ENCODE measurements at places on chromosomes 7 and 10.

DNA sequence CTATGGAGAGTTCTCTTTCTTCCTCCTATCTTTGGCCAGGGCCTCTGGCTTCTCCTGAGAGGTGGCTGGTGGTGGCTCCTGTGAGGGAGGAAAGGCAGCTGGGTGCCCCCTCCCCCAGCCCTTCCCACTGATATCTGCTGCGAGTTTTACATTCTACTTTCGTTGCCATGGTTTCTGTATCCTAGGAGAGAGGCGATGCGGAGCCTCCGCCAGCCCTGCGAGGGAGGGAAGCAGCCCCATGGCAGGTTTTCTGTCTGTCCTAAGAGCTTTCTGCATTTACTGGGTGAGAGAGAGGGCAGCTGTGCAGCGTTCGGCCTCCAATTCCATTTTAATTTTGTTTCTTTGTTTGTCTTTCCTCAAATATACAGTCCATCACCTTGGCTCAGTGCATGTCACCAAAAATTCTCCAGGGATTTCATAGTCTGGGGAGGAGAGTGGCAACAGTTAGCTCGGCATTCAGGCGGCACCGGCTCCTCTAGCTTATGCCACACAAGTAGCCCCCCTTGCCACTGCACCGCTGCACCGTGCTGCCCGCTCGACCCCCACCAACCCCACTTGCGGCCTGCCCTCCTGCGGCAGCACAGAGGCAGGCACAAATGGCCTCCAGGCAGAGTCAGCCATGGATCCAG lies 20.4 kb downstream of the DNAJB12 start:
- DNase-seq, result peak; percentile 96

DNA sequence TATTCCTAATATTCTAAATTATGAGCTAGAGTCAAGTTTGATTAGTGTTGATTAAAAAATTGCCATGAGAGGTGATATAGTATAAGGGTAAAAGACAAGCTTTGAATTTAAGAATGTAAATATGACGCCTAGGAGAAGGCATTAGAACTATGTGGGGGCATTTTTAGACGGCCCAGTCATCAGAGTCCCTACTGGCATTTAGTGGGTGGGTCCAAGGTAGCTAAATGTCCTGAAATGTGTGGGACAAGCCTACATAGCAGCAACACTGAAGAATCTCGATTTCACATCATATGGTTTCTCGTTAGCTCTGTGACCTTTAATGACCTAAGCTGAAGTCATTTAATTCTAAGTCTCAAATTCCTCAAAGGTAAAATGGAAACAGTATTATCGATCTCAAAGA lies 133.5 kb downstream of the SGMS1 start:
- DNase-seq, result no peak

DNA sequence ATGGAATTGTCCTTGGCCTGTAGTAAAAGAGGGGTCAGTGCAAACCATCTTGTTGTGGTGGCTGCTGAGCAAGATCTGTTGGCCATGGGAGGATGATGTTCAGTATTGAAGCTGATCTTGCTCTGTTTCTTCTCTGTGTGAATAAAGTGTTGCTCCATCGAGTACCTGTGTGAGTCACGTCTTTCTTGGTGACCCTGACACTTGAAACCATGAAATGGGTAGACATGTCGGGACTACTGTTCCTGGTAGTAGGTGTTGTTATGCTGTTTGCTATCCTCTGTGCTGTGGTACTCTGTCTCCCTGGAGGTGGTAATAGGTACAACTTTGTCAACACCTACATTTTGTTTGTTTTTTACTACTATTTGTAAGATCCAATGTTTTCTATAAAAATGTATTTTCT lies 330.6 kb downstream of the MDFIC start:
- DNase-seq, result no peak

DNA sequence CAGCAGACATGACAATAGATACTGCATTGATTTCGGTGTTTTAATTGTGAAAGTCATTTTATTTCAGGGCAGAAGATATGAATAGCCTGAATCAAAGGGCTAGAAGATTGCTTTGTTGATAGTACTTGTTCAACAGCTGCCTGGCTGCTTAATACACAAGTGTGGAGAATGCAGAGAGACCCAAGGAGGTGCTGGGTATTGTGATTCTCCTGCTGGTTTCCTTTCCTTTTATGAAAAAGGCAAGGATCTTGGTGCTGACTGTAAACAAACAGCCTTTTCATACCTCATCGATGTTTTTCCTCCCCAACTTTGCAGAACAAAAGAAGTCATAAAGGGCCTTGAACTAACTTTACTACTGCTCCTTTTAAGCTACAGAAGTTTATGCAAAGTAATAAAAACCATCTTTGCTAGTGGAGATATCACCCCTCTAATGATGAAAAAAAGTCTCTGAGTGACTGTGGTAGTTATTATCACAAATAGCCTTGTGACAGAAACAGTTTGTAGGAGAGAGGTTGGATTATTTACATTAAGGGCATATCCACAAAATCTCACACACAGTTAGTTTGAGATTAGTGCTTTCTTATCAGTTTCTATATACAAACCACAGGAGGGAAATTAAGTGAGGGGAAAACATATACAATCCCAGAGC lies 800.0 kb downstream of the LRMDA start:
- no peak for DNase-seq

GRCh38 chr10:125878957-125879835 lies 1.9 kb downstream of the DHX32 start:
- DNase-seq, result no peak

- peak; percentile 87 for DNase-seq
These were observed 85.4 kb upstream of the GSDME start for GRCh38 chr7:24842449-24843241.

- DNase-seq, result no peak
These were observed 150.1 kb upstream of the BMPER start for GRCh38 chr7:33754933-33755928.

DNA sequence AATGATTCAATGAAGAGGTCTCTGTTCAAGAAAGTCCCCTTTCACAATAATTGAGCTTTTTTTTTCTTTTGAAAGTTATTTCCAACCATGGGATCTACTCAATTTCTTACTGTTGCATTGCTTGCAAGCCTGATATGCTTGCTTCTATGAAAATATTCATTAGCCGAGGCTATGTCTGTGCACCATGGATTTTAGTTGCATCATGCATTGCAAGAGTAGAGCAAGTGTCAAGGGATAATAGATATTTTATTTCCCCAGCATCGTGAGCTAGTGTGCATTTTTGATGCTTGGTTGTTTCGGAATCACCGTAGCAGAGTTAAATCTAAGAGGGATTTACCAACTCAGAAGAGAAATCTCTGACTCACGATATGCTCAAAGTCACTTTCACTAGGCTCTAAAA lies 222.0 kb downstream of the SH2D4B start:
- DNase-seq, result no peak

DNA sequence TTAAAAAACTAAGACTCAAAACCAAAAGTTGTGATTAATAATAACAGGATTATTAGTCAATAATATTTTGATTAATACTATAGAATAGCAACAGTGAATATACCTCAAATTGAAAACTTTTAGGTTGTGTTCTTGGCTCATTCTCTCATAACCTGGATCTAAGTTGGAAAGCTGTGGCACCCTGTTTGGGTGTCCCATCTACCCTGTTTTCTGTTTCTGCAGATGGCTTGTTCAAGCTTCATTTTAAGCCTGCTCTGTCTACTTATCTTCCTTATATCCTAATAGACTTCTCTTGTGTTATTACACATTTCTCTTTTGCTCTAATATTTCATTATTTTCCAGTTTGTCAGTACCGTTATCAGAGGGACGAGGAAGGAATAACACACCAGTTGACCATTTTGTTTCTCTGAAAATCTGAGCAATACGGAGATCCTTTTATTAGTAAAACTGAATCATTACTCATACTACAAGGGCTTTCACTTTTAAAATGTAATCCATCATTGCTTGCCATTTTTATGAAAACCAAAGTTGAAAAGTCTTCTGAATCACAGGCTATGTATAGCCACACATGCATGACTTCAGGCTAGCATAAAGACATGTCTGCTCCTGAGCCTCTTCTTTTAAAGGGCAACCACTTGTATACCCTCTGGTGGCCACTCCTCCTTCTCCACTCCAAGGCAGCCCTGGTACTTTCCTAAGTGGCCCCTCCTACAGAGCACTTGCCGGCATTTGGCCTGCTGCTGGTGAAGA lies 22.3 kb downstream of the COX15 start:
- no peak for DNase-seq

GRCh38 chr7:66205741-66206090 lies 582 bp downstream of the TPST1 start:
- DNase-seq, result no peak

DNA sequence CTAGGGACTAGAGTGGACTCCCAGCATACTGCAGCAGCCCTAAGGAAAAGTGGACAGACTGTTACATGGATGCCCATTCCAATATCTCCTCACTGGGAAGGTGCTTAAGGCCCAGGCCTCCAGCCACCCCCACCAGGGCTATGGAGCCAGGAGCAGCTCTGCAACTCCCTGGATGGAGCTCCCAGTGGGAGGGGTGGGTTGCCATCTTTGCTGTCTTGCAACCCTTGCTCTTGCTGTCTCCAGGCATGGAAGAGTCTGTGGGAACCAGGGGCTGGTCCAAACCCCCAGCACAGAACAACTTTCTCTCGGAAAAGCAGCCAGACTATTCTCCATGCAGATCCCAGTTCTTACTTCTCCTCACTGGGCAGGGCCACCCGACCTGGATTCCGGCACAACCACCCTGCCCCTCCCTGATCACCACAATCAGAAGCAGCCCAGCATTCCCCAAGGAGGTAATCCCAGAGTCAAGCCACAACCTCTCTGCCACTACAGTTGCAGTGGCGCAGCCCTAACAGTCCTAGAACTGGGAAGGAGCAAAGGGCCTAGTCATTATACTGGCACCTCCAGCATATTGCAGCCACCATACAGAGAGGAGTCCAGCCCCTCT lies 41.8 kb upstream of the ZNF488 start:
- no peak for DNase-seq

DNA sequence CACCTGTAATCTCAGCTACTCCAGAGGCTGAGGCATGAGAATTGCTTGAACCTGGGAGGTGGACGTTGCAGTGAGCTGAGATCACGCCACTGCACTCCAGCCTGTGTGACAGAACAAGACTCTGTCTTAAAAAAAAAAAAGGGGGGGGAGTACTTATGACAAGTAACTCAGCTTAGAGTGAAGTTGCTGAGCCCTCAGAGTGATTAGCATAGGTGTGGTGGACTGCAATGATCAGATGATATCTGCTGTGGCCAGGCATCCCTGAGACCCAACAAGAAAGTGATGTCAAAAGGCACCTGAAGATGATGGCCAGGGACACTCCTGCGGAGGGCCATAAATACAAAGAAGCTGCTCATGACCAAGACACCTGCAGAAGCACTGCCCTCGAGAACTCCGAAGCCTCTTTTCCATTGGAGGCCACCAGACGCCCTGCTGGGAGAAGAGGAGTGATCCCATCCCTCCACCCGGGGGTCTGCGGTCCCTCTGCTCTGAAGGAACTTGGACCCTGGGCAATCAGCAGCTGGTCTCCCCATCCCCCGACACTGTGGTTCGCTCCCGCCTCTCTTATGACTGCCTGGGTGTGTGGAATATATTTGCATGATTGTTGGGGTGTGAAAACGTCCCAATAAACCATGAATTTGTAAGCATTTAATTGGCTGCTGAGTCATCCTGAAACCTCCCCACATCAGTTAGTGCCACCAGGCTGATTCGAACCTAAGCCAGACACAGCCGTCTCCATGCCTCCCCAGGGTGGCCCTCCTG lies 46.0 kb downstream of the RASGEF1A start:
- DNase-seq, result no peak

DNA sequence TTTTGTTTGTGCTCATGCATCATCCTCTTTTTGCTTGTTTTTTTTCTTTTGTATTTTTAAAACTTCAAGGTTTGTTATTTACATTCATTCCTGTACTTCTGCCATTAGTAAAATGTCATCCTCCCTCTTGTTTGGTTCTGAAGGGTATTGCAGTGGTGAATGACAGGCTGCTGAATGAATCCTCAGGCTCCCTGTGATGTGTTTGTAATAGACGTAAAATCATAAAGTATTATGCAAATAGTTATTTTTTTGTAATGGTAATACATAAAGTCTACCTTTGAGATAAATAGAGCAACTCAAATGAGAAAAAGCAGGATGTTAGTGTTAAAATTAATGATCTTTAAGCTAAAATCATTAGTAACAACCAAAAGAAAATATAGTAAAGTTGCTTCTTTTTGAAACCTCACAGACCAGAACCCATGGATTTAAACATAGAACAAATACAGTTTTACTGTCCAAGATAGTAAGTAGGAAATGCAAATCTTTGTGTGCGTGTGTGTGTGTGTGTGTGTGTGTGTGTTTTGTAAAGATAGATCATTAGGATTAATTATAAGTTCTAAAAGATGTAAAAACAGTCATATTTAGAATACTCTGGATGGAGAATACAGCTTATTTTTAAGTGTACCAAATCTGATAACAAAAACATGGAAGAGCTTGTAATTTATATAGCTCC lies 4.5 kb downstream of the GLCCI1 start:
- DNase-seq, result no peak

DNA sequence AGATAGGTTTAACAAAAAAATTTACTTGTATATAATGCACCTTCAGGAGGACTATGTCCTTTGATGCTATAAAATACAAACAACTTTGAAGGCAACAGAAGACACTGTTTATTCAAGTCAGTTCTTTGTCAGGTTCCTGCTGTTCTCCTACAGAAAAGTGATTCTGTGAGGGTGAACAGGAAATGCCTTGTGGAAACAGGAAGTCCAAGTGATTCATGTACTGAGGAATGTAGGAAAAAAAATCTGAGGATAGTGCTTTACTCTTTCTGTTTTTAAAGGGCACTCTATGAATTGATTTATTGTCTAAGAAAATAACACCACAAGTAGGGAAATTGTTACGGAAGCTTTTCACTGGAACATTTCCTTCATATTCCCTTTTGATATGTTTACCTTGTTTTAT lies 171.9 kb downstream of the HDAC9 start:
- peak; percentile 6 for DNase-seq

DNA sequence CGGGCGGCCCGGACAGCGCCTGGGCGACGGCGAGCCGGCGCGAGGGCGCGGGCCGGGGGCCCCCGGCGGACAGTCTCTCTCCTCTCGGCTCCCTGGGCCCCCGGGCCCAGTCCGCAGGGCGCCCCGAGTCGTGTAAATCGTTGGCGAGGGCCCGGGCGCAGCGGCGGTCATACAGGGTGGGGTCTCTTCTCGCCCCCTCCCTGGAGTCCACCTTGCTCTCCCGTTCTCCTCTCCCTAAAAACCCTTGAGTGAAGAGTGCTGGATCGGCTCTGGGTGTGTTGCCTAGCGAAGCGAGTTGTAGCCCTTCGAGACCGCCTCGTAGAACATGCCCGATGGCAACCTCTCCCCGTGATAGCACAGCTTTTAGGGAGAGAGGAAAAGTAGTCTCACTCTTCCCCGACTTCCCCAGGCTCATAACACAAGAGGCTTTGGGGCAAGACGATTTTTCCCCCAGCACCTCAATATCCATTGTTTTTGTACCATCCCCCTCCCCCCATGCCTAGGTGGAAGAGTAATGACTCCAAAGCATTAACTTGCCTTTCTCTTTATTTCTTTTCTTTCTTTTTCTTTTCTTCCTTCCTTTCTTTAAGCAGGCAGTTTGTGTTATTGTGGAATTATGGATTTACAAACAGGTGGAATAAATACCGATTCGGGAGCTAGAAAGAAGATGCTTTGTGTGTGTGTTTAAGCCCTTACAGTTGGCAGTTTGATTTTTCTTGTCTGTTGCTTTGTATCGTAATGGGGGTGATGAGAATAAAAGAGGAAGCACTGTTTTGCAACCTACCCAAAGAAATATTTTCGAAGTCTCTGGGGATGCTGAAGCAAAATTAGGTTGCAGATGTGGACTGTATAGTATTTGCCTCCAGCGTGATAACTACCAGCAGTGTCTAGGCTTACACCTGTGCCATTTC lies 822 bp downstream of the SHOC2 start:
- DNase-seq, result peak; percentile 89
